LoVo (cell line): ENCODE measurements at places on chromosomes 6 and 20.

DNA sequence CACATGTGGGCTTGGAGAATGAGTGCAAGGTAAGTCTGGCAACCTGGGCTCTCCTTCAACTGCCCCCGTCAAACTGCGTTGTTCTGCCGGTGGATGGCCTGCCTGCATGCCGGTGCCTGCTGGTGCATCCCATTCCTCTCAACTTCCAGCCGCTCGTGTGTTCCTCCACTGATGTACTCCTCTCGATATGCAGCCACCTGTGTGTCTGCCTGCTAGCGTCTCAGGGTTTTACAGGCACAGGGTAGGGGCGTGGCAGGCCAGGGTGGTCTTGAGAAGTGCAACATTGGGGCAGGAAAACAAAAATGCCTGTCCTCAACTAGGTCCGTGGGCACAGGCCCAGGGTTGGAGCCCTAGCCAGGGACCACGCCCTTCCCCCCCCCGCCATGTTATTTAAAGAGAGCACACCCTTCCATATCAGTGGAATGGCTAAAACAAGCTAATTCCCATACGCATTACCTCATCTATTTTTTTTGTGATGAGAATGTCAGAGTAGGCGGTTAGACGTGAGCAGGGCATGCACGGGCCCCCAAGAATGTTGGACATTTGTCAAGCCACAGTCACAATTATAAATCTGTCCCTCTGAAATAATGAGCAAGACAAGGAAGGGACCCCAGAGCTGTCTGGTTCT is 33.2 kb downstream of the SERPINB6 start:
- DNase-seq = no peak

DNA sequence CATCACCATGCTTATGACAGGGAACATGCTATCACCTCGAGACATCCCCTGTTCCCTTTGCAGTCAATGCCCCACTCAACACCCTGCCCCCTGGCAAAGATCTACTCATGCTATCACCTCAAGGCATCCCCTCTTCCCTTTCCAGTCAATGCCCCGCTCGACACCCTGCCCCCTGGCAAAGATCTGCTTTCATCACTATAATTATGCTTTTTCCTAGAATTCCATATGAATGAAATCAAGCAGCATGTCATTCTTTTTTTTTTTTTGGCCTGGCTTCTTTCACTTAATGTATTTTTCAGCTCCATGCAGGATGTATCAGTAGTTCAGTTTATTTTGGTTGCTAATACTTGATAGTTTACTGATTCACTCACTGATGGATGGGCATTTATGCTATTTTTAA is 554.9 kb downstream of the CDH26 start:
- DNase-seq = no peak

GRCh38 chr20:59007665-59008511 is 834 bp upstream of the CTSZ start:
- no peak for DNase-seq

- DNase-seq = no peak
Observed at GRCh38 chr6:159766906-159767305, 5.1 kb downstream of the ACAT2 start.

- no peak for DNase-seq
Observed at GRCh38 chr20:41870869-41871462, 252.8 kb upstream of the CHD6 start.

GRCh38 chr6:106630366-106630765 is 988 bp downstream of the QRSL1 start:
- peak; percentile 29 for DNase-seq

DNA sequence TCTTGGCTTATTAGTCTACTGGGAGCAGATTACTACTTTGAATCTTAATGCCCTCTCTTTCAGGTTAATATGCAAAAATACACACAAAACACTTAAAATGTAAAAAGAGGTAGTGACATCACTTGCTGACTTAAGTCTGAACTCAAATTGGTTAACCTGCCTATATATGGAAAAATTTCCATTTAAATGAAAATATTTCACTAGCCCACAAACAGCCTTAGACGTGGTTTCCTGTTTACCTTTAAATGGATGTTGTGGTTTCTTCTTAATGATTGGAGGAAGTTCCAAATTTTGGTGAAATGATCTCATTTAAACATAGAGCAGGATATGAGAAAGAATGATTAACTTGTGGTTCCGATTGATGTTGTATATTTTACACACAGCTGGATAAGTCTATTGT is 553.7 kb downstream of the CD109 start:
- no peak for DNase-seq

- peak; percentile 36 for DNase-seq
Observed at GRCh38 chr6:107132330-107132954, 17.1 kb upstream of the BEND3 start.

DNA sequence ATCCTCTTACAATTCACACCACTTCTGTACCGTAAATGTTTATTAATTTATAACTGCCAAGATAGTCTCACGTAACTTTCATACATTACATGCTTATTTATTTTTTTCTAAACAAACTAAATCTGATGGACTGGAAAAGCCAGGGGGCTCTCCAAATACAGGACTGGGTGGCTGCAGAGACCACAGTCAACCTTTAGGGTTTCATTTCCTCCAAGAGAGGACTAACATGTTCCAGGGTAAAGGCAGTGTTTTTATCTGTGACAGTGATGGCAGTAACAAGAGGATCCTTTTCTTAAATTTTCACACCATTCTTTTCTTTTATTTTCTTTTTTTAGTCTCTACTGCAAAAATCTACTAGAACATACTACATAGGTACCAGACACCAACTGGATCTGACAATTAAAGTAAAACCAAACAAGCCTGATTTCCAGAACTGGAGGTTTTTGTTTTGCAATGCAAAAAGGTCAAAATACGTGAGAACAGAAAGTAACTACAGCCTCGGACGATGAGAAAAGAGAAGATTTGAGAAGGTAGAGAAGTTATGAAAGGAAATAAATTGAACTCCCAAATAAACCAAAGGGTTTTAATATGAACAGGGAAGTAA is 1.2 kb downstream of the LMBRD1 start:
- DNase-seq = no peak

DNA sequence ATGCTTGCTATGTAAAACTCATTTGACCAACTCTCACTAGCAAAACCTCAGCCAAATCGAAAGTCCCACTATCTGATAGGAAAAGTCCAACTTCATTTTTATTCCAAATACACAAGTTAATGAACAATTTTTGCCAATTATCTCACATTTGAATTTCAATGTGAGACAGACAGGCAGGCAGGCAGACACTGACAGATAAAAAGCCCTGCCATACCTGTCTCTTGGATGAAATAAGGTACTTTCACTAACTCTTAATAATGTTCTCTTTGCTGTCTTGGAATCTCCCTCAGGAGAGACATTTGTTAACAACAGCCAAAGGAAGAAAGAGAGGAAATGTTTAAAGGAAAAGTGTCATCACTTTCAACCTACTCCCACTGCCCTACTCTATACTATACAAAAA is 82.0 kb downstream of the RNGTT start:
- DNase-seq = no peak

DNA sequence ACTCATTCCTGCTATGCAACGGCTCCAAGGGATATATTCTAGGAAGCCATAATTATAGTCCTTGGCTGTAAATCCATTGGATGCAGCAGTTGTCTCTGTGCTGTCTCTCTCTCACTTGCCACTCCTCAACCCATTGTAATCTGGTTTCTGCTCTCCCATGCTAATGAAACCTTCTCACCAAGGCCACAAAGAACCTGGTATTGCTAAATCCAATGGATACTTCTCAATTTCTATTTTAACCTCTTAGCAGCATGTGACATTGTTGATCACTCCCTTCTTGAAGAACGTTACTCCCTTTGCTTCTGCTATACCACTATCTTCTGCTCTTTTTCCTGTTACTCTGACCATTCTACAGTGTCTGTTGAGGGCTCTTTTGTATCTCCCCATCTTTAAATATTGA is 39.8 kb upstream of the GCLC start:
- no peak for DNase-seq

- DNase-seq = no peak
Observed at GRCh38 chr6:3531481-3531880, 74.6 kb upstream of the SLC22A23 start.

DNA sequence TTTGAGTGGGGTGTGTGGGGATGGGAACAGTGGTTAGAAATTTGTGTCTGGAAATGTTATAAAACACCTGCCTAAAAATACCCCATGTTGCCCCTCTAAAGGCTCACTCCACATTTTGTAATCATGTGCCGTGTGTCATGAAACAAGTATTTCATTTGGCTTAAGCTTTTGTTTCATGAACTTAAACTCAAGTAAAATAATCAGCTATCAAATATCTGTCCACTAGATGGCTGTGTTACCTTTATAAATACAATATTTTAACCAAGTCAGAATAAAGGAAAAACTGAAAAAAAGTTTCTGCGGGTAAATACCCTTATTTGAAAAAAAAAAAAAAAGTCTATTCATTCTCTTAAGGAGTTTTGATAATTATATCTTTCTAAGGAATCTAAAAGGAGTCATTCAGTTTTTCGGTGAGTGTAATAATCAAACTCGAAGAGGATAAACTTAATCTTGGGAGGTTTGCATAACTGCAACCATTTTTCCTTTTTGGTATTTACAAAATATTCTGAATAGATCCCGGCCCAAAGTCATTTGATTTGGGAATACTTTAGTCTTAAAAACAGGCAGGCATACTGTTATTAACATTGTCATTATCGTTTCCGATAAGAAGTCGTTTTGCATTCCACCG is 29.9 kb upstream of the MTRF1L start:
- DNase-seq = peak; percentile 39
